ENCODE measurements at places on chromosomes 11 and 22.

GRCh38 chr22:49294656-49295464 lies 532.8 kb downstream of the BRD1 start:
- no peak for DNase-seq

GRCh38 chr11:121895919-121896318 lies 220.1 kb downstream of the BLID start:
- DNase-seq = no peak

DNA sequence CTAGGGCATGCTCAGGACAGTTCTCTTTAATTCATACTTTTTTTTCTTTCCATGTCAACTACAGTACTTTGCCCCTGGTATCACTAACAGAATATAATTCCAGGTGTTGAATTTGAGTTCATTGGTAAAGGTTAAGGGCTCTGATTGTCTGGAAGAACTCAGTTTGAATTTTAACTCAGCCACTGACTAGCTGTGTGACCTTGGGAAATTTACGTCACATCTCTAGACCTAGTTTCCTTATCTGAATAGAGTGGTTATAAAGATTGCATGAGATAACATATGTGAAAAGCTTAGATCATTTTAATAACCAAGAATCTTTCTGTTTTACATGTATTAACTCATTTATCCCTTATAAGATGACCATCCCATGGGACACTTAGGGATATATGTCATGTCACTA lies 15.8 kb upstream of the ZC3H12C start:
- DNase-seq = no peak

DNA sequence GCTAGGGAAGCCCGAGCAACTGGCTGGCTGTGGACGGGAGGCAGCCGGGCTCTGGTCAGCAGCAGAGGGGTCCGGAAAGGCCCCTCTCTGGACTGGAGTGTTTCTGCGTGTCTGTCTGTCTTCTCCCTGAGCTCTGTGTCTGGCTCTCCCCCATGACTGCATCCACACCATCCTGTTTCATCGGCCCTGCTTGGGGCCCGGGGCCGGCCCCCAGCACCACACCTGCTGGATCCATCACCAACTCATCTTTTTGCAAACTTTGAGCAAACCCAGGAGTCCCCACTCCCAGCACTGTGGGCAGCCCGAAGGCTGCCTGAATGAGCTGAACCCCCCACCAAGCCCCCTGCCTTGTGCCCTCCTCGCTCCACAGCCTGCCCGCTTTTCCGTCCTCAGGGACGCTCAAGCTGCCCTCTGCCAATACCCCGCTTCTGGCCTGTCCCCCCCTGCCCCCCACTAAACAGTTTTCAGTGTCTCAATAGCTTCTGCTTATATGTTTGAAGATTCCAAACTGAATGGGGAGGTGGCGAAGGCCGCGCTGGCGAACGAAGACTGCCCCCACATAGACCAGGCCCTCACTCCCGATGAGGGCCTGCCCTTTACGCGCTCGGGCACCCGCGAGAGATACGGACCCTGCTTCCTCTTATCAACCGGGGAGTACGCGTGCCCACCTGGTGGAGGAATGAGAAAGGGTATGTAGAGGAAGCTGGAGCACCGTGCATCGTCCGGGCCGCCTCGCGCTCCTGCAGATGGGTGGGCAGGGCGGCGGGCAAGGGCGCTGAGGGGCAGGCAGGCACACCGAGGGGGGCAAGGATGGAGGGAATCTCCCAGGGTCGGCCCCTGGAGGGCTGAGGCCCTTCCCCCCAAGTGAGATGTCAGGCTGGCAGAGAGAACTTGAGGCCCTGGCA lies 44.6 kb downstream of the KCNC1 start:
- DNase-seq = no peak

GRCh38 chr11:112826788-112827187 lies 134.4 kb upstream of the NCAM1 start:
- no peak for DNase-seq
